ENCODE measurements at places on chromosomes 11 and 22.

GRCh38 chr11:63766531-63767235, 1.9 kb downstream of the ZFTA start:
- DNase-seq = no peak

DNA sequence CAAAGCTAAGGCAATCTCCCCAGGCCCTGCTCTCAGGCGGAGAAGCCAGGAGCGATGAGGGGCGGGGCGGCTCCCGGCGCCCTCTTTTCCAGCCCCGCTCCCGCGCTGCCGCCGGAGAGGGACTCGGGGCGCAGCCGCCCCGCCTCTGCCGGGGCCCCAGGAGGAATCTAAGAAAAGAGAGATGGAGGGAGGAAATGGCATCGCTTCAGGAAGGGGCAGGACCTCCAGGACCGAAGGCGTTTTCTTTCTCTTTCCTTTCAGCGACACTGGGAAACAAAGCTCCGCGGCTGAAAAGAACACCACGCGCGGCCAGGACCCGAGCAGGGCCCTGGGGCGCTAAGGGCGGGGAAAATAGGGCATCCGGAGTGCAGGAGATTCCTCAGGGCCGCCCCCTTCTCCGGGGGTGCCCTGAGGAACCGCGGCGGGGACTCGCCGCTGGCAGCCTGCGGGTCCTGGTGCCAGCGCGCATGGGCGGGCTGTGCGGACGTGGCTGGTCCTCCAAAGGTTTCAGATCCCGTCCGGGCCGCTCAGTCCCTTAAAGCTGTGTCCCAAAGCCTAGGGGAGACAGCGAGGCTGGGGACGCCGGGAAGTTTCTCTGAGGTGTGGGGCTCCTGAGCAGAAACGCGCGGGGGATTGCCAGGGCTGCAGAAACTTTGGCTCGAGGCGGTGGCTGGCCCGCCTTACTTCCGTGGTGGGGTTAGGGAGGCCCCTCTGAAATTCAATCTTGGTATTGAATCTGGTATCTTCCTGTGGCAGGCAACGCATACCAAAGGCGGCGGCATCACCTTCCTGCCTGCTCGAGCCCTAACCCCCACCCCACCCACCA, 2.8 kb upstream of the BSX start:
- DNase-seq = no peak

- no peak for DNase-seq
Observed at GRCh38 chr11:69140635-69141034, 15.1 kb upstream of the SMIM38 start.

GRCh38 chr11:119196833-119197483, 9.2 kb upstream of the CBL start:
- peak; percentile 51 for DNase-seq

- DNase-seq = no peak
Observed at GRCh38 chr11:122105044-122105758, 10.8 kb downstream of the BLID start.

- DNase-seq = no peak
Observed at GRCh38 chr11:46393231-46393616, 1.6 kb upstream of the CHRM4 start.

GRCh38 chr11:95252586-95252985, 21.6 kb upstream of the SESN3 start:
- no peak for DNase-seq

DNA sequence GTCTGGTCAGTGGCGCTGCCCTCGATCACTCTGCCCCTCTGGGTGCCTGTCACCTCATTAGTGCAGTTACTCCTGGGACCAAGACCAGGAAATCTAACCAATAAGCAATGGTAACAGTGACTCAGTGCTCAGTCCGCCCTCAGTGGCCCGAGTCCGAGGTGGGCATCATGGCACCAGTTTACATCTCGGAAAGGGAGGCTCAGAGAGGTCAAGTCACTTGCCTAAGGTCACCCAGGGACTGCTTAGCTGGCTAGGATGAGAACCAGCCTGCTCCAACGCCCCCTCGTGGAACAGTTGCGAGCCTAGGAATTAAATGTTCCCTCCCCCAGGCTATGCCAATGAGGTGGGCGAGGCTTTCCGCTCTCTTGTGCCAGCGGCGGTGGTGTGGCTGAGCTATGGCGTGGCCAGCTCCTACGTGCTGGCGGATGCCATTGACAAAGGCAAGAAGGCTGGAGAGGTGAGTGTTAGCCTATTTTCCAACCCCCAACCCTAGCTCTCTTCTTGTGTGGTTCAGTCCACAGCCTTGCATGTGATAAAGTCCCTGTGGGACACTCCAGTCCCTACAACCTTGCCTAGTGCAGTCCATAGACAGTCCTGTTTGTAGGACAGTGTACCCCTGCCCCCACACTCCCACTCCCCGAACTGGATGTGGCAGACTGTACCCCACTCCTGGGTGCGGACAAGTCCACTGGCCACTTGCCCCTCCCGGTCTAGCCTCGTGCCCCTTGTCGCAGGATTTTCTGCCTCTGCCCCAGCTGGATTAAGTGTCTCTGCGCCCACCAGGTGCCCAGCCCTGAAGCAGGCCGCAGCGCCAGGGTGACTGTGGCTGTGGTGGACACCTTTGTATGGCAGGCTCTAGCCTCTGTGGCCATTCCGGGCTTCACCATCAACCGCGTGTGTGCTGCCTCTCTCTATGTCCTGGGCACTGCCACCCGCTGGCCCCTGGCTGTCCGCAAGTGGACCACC, 1.1 kb downstream of the MTFP1 start:
- DNase-seq = peak; percentile 78

- no peak for DNase-seq
Observed at GRCh38 chr11:64510759-64511158, 80.3 kb upstream of the SLC22A12 start.

DNA sequence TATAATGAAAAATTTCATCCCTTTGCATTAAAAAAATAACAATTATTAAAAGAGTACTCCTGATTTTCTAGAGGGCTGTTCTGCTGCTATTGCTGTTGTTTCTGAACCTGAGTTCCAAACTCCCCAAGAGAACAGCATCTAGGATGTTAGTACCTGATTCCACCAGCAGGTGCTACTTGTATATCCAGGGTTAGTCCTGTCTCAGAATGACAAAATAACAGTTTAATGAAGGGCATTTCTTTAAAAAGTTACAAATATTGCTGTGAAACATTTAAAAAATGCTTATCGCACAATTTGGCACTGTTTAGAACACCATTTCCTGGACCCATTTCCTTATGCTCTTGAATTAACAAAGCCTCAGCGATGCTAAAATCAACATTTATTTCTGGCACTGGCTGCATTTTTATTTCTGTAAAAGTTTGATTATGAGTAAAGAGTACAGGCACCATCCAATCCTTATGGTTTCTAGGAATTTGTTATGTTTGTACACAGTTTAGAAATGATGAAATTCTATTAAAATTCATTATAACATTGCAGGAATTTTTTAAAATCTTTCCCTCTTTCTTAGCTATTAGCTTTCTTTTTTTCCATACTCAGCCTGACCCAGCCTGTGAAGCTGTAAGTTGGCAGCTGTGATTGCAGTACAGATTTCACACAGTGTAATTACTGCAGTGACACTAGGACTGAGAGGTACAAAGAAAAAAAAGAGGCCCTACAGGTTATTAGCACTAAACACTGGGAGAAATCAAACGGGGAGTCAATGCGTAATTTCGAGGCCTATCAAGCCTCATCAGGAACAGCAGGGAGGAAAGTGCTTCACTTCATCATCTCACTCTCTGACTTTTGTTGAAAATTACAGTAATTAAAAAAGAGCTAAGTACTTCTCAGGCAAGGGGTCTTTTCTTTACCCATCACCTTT, 208.8 kb downstream of the DCDC1 start:
- no peak for DNase-seq

DNA sequence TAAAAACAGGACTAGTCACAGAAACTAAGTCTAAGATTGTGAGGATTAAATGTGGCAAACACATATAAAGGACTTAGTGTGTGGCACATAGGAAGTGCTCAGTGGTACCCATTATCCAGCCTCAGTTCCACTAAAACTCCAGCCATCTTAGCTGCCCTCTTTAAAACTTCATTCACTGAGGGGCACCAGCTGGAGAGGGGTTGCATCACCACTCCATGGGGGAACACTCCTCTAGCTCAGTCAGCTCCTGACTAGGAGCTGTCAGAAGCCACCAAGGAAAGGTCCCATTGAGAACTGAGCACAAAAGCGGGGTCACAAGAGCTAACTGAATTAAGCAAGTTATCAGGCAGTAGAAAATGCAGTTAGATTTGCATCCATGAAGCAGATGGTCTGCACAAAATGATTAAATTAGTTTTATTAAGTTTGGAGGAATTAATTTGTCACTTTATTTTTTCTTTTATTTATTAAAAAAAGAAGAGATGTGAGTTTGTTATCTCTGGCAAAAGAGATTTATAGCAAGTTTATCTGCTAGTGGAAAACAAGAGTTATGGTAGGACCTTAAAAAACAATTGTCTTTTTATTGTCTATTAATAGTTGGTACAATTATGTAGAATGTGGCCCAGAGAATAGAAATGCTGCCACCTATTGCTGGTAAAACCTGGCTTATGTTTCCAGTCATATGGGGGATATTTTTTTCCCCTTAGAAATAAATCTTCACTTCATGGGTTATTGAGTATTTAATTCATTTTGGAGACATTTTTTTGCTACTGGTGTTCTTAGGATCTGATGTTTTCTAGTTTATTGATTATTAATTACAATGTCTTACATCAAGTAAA, 95.7 kb downstream of the NAV2 start:
- no peak for DNase-seq

DNA sequence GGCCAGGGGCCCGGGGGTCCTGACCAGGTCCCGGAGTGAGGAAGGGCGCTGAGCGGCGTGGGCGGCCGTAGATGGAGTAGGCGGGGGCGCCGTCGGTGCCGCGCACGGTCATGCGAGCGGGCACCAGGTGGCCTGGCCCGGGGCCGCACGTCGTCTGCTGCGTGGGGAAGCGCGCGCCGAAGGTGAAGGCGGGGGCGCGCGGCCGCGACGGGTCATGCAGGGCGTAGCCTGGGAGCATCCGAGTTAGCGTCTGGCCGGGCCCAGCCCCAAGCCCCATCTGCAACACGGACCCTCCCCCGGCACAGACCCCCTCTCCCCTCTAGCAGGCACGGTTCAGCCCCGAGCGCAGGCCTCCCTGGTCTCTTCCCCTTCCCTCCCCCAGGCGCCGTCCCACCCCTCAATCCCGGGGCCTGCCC, 1.7 kb upstream of the TYMP start:
- DNase-seq = peak; percentile 82

DNA sequence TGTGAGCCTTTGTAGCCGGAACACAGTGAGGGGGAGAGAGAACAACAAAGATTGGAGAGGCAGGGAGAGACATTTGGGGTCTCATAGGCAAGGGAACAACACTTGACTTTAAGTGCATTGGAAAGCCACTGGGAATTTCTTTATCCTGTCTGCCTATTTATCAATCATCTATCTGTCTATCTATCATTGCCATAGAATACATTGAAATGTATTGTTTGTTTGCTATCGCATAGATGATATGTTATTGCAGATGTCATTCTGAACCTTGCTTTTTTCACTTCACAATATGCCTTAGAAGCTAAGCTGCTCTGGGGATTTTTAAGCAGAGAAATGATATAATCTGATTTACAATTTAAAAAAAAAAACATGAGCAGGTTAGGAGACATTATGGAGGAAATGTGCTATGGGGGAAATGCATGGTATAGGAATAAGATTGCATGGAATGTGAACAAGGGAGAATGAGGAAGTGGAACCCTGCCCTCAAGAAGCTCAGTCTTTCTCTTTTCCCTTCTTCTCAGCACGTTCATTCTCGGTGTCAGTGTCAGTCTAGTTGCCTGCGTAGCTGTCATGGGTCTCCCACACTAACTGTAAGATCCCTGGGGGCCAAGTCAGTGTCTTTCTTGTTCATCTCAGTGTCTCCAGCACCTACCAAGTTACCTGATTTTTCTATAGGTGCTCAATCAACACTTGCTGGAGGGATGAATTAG, 158.7 kb upstream of the ARHGAP20 start:
- no peak for DNase-seq

- DNase-seq = no peak
Observed at GRCh38 chr11:45161252-45162063, 15.0 kb downstream of the PRDM11 start.

GRCh38 chr11:65047581-65048422, 6.8 kb downstream of the SAC3D1 start:
- peak; percentile 43 for DNase-seq

- DNase-seq = peak; percentile 67
Observed at GRCh38 chr11:67118181-67118766, 789 bp upstream of the KDM2A start.

GRCh38 chr11:34165786-34166555, 60.5 kb downstream of the NAT10 start:
- no peak for DNase-seq

DNA sequence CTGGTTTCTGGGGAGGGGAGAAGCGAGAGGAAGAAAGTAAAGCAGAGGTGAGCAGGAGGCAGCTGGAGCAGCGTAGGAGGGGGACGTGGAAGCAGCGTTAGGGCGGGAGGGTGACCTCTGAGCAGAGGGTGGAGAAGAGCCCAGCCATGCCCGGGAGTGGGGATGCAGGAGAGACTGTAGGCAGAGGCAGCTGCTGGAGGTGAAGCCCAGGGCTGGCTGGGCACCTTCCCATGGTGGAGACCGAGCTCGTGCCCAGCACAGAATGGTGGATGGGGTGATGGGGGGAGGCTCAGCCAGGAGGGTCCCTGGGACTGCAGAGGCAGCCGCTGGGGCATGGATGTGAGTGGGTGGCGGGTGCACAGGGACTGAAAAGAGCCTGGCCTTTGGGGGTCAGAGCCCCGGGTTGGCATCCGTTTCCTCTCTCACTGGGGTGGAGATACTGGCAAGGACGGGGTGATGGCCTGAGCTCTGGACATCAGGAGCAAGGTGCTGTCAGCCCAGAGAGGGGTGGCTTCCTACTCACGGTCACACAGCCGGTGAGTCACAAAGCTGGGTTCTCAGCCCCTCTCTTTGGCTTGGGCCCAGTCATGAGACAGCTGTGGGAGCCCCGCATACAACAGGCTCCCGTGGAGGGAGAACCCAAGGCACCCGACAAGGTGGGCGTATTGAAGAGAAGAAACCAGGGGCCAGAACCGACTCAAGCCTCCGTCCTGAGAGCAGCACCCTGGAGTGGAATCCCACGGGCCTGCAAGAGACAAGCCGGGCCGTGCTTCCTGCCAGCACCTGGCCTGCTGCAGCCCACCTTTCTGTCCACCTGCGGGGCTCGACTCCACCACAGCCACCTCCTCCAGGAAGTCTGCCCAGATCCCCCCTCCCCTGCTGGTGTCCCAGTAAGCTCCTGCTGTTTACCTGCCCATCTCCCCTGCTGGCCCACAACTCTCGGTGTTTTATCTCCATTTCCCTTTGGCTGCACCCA, 45.8 kb upstream of the FGF3 start:
- DNase-seq = no peak

- no peak for DNase-seq
Observed at GRCh38 chr22:26651815-26652214, 5.6 kb upstream of the MIAT start.

GRCh38 chr11:64234647-64235379, 429 bp downstream of the VEGFB start:
- DNase-seq = peak; percentile 58

All from activated CD4-positive, CD25-positive, alpha-beta regulatory T cell treated with anti-CD3 and anti-CD28 coated beads, Interleukin-2, amount 50 U/mL, for 72 hours (primary cell).